RWPE1 (cell line): ENCODE measurements at places on chromosomes 16 and 17.
A peak's percentile ranks its signal among the peaks of the same experiment; 100 is the strongest.

- no peak for DNase-seq
Observed at GRCh38 chr17:3658784-3659449, 9.5 kb downstream of the TAX1BP3 start.

DNA sequence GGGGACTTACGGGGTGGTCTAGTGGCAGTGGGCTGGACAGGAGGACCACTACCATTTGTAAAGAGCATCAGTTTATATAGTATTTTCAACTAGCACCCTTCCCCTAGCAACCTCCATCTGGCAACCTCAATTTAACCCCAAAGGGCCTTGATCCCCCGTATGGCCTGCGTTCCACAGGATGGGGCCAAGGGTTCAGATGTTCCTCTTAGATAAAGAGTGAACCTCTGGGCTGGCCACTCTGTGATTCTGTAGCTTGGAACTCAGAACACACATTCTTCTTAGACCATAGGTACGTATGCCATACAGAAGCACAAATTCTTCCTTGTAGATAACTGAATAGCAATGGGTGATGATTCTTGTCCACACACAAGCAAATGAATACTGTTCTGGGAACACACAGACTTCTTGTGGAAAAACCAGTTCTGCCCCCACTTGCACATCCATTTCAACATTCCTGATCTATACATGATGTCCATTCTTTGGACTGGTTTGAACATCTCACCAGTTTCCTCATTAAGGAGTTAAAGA lies 1.9 kb upstream of the GGA2 start:
- no peak for DNase-seq

DNA sequence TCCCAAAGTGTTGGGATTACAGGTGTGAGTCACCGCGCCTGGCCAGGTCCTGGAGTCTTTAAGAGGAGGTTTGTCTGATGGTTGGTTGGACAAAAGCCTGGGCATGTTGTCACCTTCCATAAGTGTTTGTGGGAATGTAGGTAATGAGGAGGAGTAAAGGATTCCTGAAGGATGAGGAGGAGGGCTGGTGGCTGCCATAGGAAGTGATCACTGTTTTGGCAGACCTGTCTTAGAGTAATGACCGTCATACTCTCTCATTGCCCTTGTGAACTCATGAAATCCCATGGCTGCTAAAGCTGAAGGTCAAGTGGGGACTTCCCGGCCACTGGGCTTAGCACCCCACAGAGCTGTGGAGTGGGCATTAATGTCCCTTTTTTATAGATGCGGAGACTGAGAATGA lies 40.5 kb downstream of the TENT4B start:
- DNase-seq: peak; percentile 60

- DNase-seq: no peak
Observed at GRCh38 chr17:1625581-1625980, 3.1 kb downstream of the SLC43A2 start.

- DNase-seq: no peak
Observed at GRCh38 chr17:71824671-71825070, 296.1 kb upstream of the SOX9 start.

DNA sequence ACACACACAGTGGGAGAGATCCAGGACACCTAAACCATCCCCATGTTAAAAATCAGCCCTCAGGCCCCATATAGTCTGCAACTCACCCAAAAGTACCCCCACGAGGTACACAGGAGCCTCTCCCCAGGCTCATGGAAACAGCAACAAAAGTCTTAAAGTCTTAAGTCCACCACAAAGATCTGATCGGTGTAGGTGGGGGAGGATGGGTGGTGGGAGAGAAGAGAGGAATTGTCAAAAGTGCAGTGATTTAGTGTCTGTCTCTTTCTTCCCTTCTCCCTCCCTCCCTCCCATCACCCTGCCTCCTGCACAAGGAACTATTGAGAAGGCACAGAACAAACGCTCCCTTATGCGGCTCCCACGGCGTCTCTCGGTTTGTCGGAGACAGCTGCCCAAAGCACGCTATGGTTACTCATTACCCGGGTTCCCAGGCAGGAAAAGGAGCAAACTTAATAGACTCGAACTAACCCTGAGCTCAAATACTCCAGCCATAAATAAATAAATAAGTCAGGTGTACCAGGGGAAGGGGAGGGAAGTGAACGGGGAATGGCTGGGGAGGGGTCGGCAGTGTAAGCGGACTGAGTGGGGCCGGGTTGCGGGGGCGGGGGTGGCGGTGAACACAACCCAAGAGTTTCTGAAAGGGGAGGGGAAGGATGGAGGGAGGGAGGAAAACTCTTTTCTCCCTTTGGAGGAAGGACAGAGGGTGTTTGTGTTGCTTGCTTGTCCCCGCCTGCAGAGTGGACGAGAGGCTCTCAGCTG lies 477.4 kb downstream of the SLC39A11 start:
- DNase-seq: no peak

GRCh38 chr17:15268461-15268860 lies 3.3 kb upstream of the PMP22 start:
- DNase-seq: no peak

DNA sequence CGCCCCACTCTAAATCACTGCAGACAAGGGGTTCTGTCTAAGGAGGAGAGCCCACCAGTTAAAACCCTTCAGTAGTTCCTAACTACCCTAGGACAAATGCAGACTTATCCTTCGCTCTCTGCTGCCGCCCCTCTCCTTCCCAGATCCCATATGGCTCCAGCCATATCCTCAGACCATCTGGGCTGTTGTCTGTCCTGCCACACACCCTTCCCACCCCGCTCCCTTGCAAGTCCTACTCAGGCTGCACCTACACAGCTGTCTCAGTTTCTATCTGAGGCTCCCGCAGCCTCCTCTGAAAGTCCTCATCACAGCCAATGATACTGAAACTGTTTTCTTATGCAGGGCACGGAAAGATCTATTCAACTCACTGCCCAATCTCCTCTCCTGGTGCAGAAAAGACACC lies 720 bp upstream of the BCKDK start:
- DNase-seq: no peak

- DNase-seq: no peak
Observed at GRCh38 chr16:77469634-77470033, 34.8 kb upstream of the ADAMTS18 start.

- no peak for DNase-seq
Observed at GRCh38 chr16:10817963-10818941, at the start of gene TVP23A. Gene TVP23A (minus strand): TSS chr16:10818794. CDS start chr16:10818493, 301 bp downstream.

DNA sequence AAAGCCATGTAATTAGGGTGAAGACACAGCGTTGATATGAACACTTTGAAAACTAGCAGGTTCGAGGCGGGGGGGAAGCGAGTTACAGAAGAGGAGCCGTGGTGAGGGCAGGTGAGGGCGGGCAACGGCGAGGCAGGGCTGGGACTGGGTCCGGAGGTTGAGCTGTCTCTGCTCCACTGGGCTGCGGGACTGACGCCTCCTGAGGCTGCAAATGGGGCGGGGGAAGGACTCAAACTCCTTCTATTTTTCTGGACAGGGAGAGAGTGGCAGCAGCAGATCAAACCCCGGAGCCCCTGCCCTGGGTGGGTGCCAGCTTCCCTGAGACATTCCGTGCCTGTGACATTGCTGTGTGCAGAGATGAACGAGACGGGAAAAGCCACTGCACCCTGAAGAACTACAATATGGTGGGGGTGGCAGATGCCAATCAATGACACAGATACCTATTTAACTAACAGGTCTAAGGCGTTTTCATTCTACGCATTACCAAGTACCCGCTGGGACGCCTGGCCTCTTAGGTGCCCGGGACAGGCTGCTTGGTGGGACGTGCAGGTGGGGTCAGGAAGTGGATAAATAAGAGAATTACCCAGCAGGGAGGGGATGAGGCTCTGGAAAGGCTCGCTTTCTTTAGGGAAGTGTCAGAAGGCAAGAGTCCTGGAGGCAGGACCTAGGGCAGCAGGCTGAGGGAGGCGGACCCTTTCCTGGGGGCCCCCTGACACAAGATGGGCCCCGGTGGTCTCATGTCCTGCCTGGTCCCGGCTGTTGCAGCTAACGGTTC lies 30.4 kb downstream of the RPH3AL start:
- no peak for DNase-seq

GRCh38 chr17:7667656-7668406 lies 17.1 kb downstream of the ATP1B2 start:
- DNase-seq: no peak

GRCh38 chr17:19747159-19747719 lies 859 bp downstream of the ALDH3A1 start:
- DNase-seq: no peak

DNA sequence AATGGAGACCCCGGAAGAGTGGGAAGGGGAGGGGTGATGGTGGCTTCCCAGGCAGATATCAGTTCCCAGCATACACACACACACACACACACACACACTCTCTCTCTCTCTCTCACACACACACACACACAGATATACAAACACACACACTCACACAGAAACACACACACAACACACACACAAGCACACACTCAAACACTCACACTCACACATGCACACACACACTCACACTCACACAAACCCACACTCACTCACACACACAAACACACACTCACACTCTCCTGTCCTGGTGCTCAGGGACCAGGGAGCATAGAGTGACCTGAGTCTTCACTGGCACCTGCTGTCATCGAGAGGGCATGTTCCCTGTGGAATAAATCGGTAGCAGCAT lies 5.6 kb downstream of the CA4 start:
- no peak for DNase-seq

DNA sequence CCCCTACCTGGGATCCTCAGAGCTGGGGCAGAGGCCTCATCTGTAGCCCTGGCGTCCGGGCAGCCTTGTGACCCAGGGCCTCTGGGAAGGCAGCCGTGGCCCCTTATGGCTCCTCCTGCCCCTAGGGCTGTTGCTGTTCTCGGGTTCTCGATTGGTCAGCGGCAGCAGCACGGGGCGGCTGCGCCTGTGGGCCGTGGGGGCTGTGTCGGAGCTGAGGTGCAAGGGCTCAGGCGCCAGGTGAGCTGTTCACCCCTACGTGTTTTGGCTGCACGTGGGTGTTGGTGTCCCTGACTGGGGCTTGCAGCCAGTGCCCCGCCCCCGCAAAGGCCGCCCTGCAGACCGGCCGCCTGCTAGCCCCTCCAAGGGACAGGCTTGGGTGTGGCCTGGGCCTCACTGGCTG lies 5.8 kb upstream of the RHOT2 start:
- no peak for DNase-seq

DNA sequence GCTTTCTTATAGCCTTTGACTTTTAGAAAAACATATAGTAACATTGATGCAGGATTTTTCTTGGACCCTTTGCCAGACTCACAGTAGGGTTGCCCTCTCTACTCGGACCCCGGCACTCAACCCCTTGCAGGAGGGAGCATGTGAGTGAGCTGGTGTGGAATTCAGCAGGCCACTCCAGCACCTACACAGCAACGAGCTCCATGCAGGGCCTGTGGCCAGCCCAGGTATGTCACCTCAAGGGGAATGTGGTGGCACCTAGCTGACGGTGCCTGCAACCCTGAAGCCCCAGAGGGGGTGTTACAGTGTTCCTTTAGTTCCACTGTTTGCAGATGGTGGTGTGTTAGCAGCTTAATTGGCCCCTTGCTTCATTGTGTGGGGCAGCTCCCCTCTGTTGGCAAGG lies 414.9 kb downstream of the KCNJ2 start:
- DNase-seq: no peak

DNA sequence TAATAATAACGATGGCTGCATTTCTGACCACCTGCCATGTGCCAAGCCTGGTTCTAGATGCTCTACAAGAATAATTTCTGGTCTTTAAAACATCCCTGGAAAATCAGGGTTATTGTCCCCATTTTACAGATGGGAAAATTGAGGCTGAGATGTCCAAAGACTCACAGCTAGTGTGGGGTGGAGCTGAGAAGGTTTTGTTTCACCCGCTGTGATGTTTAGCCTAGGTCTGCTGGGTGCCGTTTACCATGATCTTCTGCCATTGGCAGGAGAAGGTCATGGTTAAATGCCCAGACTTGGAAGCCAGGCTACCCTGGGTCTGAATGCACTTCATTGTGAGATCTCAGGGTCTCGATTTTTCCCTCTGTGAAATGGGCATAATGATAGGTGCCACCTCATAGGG lies 159.1 kb upstream of the PLCG2 start:
- DNase-seq: no peak

GRCh38 chr17:54898576-54898975 lies 2.1 kb upstream of the TOM1L1 start:
- no peak for DNase-seq

- peak; percentile 61 for DNase-seq
Observed at GRCh38 chr16:3149630-3150345, 15.0 kb downstream of the ZNF213 start.

GRCh38 chr17:57868007-57868909 lies 18.4 kb upstream of the MRPS23 start:
- peak; percentile 98 for DNase-seq

DNA sequence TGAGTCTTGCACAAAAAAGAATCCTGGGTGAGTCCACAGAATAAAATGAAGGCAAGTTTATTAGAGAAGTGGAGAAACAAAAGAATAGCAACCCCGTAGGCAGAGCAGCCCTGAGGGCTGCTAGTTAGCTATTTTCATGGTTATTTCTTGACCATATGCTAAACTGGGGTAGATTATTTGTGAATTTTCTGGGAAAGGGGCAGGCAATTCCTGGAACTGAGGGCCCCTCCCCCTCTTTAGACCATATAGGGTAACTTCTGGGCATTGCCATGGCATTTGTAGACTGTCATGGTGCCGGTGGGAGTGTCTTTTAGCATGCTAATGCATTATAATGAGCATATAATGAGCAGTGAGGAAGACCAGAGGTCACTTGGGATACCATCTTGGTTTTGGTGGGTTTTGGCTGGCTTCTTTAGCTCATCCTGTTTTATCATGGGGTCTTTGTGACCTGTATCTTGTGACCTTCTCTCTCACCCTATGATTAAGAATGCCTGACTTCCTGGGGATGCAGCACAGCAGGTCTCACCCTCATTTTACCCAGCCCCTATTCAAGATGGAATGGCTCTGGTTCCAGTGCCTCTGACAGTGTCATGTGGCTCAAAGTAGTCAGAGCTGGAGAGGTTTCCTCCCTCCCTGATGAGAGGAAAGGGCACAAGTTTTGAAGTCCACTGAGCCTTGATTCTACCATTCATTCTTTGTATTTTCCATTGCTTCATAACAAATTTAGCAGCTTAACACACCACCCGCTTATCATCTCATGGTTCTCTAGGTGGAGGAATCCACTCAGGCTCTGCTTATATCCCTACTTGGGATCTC lies 55.7 kb upstream of the LGALS9 start:
- no peak for DNase-seq

GRCh38 chr16:79089735-79090284 lies 510.7 kb downstream of the MAF start:
- no peak for DNase-seq

GRCh38 chr17:82385559-82386254 lies 14.1 kb downstream of the UTS2R start:
- no peak for DNase-seq

GRCh38 chr16:80027007-80027965 lies 426.7 kb upstream of the MAF start:
- peak; percentile 98 for DNase-seq

DNA sequence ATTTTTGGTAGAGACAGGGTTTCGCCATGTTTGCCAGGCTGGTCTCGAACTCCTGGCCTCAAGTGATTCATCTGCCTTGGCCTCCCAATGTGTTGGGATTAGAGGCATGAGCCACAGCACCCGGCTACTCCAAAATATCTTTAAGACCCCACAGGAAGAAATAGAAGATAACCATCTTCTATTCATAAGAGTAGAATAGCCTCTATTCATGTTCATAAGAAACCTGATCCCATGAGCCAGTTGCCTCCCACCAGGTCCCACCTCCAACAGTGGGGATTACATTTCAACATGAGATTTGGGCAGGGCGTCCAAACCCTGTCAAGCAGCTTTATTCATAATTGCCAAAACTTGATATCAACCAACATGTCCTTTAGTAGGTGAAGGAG lies 13.9 kb upstream of the TMC7 start:
- no peak for DNase-seq

- no peak for DNase-seq
Observed at GRCh38 chr17:21242780-21243515, 10.3 kb downstream of the NATD1 start.
